Activated T-helper 17 cell treated with anti-CD3 and anti-CD28 coated beads, Interleukin-2, amount 50 U/mL, for 72 hours (primary cell): ENCODE measurements at places on chromosomes 2 and 18. TPM values are rescaled to one million over a fixed set of nuclear protein-coding genes. Genes with fewer than 3 reads are reported as not detected.

DNA sequence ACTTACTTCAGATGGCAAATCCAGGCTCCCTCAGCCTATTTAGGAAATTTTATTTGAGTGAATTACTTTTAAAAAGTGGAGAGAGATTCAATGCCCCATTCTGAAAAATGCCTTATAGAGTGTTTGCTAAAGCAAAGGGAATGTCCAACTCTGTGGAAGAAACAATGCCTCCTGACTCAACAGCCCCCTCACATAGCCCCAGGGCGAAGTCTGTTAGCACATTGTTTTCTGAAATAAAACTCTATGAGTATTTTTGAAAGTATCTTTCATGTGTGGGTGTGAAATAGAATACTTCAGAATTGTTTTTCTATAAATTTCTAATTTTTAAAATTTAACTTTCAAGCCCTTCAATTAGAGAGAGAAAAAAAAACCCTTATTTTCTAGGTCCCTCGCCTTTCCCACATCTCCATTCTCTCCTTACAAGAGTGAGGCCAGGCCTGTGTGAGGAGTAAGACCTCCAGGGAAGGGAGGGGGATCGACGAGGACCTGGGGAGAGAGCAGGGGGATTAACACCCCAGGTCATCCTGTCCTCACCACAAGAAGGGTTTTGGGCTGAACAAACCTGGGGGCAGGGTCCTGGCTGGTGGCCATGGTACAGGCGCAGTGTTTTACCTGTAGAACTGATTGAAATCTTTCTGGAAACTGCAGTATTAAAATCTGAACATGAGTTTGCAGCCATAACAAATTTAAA lies 141.4 kb downstream of the SNTG2 start:
- no peak for ATAC-seq

DNA sequence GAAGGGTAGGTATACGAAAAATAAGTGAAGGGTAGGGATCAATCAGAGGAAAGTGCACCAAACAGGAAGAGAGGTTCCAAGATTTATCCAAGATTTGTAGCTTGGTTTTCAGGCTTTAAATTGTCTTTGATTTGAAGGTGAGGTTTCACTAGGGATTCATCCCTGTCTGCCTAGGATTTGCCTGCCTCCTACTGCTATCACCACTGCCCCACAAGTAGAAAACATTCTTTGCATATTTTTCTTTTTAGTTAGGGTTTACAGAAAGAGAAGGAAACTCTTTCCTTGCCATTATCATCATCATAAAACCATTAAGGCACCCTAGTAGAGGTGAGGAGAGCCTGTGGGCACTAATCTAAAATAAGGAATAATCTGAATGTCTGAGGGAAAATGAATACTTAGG lies 45.8 kb upstream of the TANC1 start:
- ATAC-seq = no peak

Gene NAT8
- total RNA-seq = not detected

DNA sequence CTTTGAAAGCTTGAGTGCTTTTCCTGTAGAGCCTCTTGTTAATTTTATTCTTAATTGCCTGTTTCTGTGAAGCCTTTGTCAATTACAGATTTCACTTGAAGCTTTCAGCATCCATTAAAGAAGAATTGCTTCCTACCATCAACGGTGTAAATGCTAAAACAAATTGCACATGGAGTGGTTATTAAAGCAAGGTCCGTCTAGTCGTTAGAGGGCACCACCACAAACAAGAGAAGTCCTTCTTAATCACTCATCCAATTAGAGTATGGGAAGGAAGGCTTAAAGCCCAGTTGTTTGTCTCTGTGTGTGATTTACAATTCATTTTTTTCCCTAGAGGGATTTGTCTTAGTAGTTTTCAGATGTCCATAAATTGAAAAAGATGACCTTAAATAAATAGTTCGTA lies 1.6 kb downstream of the KCNJ3 start:
- ATAC-seq = no peak

Gene GPR45
- not detected for total RNA-seq

Gene FHL2
- 2.2 TPM for total RNA-seq

DNA sequence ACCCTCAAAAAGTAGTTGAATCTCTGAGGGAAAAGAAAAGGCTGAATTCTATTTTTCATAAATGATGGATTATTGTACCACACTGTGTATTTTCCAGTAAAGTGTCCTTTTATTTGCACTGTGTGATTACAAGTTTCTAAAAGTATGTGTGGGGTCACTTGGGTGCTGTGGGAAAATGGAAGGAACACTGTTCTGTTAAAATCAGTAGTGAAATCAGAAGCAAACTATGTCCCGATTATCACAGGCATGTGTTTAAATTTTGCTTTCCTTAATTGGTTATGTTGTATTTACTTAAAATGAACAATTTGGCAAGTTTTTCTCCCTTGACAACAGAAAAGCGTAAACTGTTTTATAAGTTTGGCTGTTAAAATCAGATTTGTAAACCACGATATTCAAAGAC lies 353.1 kb downstream of the ARHGAP15 start:
- ATAC-seq = no peak

DNA sequence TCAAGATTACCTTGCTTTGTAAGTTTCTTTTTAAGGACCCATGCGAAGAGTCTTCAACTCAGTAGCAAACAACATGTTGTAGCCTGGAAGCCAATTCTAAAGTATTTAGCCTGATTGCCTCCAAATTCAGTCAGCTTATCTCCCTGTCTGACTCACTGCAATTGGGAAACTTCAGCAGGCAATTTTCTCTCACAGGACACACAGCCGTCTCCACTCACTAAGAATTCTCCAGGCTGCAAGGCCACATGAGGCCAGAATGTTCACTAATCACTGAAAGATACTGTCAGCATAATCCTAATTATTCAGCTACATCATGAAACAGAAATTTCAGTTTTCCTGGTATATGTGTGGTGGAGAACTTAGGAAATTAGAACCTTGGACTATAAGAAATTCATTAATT lies 78.1 kb upstream of the PDE1A start:
- no peak for ATAC-seq

DNA sequence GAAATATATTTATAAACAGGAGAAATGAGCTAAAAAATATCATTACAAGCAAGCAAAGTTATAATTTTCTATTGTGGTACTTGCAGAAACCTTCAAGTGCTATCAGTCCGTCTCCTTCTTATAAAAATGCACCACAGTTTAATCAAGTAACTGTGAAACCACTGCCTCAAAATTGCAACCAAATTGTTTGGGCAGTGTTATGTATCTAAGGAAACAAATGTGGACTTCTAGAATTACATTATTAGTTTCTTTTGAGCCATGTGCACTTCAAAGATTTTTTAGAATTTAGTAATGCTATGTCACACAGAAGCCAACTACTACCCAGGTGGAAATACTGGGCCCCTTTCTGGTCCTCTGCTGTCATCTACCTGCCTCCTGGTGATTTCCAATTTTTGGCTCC lies 495.6 kb downstream of the NYAP2 start:
- ATAC-seq = no peak

GRCh38 chr18:36187826-36188721 lies 777 bp downstream of the MOCOS start:
- ATAC-seq = no peak

DNA sequence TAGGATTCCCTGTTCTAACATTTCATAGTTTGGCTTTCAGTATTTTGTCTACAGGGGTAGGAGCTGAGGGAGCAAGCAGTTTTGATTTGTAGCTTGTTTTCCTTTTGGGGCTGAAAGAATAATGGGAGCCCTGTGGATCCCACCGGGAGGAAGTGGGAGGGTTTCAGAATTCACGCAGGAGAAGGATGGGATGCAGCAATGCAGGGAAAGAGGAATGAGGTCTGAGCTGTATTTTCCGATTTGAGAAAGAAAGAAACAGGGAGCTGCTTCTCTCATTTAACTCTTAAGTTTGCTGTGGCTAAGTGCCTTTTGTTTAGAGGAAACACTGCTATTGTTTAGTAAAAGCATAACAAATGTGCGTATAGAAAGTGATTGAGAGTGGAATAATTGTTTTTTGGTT lies 141.0 kb downstream of the ADCYAP1 start:
- no peak for ATAC-seq

DNA sequence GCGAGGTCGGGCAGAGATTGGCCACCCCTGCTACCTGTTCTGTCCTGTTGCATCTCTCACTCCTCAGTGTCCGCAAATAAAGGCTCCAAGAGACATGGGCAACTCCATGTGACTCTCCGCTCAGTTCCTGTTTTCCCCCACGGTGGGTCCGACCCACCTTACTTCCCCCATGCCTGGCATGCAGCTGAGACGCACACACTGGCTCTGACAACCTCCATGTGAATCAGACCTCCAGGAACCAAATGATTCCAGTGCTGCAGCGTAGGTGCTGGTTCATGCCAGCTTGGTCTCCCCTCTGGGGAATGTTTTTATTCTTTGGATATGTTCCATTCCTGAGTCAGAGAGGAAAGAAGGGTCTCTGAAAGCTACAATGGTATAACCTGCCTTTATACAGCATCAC lies 221.5 kb downstream of the SH3RF3 start:
- ATAC-seq = no peak

DNA sequence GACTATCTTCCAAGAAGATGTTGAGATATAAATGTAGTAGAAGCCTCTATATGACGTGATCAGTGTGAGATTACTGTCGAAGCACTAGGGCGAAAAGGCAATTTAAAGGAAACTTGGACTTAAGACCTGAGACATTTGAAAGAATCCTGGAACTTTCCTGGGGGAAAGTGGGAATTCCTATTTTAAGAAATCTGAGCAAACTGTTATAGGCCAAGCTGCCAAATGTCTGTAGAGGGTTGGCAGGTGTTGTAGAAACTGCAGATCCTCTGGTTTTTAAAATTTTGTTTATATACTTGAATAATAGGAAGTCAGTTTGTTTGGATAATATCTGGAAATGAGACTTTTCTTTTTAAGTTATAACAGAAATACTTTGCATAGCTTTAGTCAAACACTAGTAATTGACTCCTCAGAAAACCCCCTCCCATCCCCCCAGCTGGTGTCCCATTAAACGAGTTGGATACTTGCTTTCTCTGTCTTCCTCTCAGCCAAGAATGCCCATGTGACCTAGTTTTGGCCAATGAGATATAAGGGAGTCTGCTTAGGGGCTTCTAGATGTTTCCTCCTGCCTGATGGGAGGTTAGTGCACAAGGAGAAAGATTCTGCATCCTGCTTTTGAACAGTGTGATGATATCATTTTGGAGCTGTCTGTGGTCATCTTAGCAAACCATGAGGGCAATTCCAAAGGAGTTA lies 61.2 kb downstream of the MOGAT1 start:
- ATAC-seq = no peak

GRCh38 chr2:46339676-46340459 lies 42.7 kb downstream of the EPAS1 start:
- ATAC-seq = no peak

- ATAC-seq = no peak
Measured at GRCh38 chr18:79912409-79912991, 39.0 kb downstream of the SLC66A2 start.

DNA sequence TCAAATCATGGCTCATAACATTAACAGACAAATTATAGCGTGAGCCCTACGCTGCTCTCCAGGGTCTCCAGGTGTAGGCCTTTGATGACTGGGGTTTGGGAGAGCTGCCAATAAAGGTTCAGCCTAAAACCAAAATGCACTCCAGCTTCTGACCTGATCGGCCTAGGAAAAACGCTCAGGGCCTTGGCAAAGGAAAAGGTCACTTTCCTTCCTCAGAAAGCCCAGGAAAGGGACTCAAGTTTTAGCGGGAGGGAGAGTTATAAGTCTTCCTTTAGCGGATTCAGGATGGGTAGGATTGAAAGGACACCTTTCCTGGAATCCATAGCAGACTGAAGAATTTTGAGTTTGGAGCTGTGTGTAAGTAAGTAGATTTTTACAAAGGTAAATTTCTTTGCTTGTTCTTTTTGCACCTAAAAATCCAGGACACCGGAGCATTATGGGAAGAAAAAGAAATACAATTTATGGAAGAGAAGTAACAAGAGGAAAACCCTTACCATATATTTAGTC lies 8.8 kb downstream of the EVX2 start:
- ATAC-seq = no peak
